GM04504 (cell line): ENCODE measurements at places on chromosomes 4 and X.
A peak's percentile ranks its signal among the peaks of the same experiment; 100 is the strongest.

DNA sequence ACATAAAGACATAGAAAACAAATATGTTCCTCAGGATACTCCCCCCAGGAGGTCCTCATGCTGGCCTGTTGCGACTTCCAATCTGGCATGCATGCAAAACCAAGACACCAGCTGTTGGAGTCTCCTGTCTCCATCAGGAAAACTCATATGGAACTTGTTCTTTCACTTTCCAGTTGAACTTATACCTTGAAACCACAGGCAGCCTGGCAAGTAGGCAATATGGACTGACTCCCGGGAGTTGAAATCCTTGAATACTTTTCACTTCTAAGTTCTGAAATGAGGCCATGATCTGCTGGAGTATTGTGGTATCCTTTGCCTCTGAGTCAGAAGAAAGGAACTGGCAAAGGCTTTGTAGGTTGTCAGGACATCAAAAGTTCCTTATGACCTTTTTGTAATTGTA lies 444.2 kb downstream of the IDS start:
- peak; percentile 28 for DNase-seq

- no peak for DNase-seq
These were observed 153.4 kb downstream of the FSTL5 start for GRCh38 chr4:162010362-162010761.

GRCh38 chr4:38464328-38464727 lies 199.7 kb upstream of the KLF3 start:
- DNase-seq = no peak

DNA sequence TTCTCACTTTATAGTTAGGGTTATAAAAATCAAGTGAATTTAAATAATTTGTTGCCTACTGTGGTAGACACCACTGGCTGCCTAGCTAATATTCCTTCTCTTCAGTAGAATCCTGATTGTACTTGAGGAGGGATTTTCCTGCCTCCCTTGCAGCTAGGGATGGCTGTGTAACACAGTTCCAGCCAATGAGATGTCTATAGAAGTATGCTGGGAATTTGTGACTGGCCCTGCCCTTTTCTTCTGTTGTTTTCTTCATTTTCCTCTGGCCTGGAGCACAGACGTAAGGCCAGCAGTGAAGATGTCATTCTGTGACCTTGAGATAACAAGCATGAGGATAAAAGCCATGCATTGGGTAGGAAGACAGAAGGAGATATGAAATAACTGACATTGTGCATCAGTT lies 145.1 kb downstream of the MGST2 start:
- DNase-seq = no peak

DNA sequence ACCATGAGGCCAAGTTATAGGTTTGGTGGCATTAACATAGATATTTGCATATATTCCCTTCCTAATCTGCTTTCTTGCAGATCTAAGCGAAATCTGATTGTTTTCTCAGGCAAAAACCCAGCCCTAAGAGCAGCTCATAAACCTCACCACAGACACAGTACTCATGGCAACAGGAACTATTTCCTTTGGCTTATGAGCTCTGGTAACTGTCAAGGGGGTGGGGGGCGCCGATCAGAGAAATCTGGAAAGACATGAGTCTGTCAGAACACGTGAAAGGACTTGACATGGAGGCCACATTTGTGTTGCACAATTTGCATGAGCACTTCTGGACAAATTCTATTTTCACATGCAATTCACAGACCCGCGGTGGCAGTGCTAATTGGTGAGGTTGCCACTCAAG lies 83.7 kb downstream of the MGST2 start:
- no peak for DNase-seq

GRCh38 chrX:16511796-16512776 lies 137.9 kb upstream of the S100G start:
- no peak for DNase-seq

- no peak for DNase-seq
These were observed 49.4 kb downstream of the DTHD1 start for GRCh38 chr4:36330796-36331195.

DNA sequence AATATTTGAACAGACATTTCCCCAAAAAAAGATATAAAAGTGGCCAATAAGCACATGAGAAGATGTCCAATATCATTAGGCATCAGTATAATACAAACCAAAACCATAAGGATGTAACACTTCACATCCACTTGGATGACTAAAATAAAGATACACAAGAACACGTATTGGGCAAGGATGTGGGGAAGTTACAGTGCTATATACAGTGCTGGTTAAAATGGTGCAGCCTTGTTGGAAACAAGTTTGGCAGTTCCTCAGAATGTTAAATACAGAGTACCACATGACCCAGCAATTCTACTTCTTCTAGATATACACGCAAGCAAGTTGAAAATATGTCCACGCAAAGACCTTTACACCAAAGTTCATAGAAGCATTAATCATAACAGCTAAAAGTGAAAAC lies 58.9 kb downstream of the HAUS3 start:
- DNase-seq = no peak

DNA sequence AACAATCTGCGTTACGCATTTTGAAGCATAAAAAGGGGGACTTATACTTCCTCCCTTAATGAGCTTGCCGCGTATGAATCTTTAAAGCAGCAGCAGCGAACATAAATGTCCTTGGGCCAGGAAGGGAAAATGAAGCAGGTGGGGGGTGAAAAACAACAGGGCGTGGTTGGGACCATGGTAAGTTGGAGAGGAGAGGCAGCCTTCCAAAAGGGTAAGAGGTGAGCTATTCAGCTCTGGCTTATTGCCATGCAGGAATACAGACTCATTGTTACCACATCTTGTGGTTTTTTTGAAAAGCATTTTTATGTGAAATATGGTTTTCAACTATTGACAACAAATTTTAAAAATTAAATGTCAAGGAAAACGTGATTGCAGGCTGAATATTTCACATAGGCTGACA lies 710.7 kb upstream of the FAM241A start:
- no peak for DNase-seq

- peak; percentile 44 for DNase-seq
These were observed 262.8 kb downstream of the DKK2 start for GRCh38 chr4:106773076-106773905.

DNA sequence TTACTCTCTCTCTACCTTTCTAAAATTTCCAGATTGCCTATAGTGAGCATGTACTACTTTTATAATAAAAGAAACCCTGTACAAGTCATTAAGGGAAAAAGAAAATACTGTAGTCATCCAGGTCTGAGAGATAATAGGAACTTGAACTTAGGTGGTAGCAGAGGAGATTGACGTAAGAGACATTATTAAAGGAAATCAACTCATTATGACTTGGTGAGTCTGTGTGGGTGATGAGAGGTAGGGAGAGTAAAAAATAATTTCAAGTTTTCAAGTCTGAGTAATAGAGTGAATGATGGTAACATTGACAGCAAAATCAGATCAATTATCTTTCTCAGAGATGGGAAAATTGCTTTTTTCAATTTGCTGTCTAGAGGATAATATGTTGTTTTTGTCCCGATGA lies 44.0 kb upstream of the ZCCHC12 start:
- DNase-seq = no peak

- DNase-seq = no peak
These were observed 26.7 kb downstream of the BCLAF3 start for GRCh38 chrX:19964017-19964710.

- peak; percentile 33 for DNase-seq
These were observed 45.0 kb upstream of the MSANTD1 start for GRCh38 chr4:3203971-3204431.

GRCh38 chrX:31609130-31609529 lies 537.3 kb upstream of the FTHL17 start:
- DNase-seq = peak; percentile 40

GRCh38 chrX:119529345-119530276 lies 35.6 kb downstream of the STEEP1 start:
- DNase-seq = no peak

DNA sequence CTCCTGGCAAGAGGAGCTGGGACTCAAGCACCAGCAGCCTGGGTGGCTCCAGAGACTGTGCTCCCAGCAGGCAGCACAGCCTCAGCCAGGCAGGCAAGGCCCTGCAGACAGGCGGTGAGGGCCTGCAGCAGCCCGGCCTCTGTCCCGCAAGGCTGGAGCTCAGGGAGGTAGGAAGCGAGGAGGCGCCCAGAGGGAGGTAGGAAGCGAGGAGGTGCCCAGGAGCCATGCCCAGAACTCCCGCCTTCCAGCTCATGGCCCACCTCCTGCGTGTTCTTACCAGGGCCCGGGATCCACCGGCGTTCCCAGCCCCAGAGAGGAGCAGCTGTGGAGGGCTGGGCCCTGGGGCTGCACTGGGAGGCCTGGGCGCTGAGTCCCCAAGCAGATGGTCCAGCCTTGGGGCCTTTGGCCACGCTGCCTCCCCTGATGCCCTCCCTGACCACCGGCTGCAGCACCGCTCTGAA lies 133.1 kb downstream of the HMX1 start:
- no peak for DNase-seq

DNA sequence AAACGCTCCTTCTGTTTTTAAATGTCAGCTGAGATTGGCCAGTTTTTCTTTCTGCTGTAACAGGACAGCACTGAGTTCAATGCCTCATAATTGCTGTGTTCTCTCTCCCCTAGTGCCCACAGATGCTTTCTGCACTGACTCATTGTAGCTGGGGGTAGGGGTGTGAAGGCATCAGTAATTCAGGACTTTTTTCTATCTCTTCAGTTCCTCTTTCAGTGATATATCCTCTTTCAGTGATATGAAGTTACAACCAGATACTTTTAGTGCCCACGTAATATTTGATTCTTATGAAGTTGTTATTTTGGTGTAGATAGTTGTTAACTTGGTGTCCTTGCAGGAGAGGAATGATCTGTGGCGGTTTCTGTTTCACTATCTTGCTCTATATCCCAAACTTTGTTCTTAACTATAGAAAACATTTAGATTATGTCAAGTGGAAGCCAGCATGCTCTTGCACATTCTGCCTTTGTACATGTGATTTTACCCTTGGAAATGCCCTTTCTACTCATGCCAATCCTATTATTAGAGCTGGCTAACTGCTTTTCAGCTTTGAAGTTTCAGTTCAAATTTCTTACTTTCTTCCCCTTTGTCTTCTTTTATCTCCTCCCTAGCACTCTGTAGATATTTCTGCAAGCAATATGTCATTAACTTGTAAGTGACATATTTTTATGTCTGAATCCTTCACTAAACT lies 1258.4 kb downstream of the FAM133A start:
- DNase-seq = no peak

GRCh38 chr4:153083447-153083947 lies 120.7 kb upstream of the TRIM2 start:
- peak; percentile 48 for DNase-seq

GRCh38 chrX:129262912-129263311 lies 260.4 kb downstream of the SMARCA1 start:
- no peak for DNase-seq

DNA sequence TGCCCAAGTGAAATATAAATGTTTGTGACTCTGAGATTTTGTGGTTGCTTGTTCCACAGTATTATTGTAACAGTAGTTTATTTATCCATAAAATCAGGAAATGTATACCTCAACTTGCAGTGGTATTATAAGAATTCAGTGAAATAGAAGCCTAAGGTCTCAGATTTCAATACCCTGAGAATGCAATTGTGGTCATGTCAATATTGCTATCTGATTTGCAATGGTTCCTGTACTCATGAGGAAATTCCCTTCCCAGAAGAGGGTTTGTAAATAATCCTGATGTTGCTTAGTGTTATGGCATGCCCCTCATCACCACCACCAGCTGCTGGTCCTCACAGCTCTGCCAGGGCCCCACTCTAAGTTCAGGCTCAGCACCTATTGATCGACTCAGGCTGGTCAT lies 67.8 kb downstream of the SLC34A2 start:
- DNase-seq = no peak

GRCh38 chr4:182385897-182386296 lies 142.7 kb downstream of the TENM3 start:
- DNase-seq = no peak

- no peak for DNase-seq
These were observed 46.3 kb upstream of the HHIP start for GRCh38 chr4:144599621-144600020.

GRCh38 chrX:29858714-29859113 lies 356.6 kb upstream of the MAGEB2 start:
- no peak for DNase-seq

- no peak for DNase-seq
These were observed 51.7 kb downstream of the ZNF718 start for GRCh38 chr4:175986-176385.

- DNase-seq = peak; percentile 3
These were observed 73.7 kb downstream of the BEND2 start for GRCh38 chrX:18146954-18147353.

- DNase-seq = no peak
These were observed 4.3 kb downstream of the TSPYL2 start for GRCh38 chrX:53086464-53086863.

DNA sequence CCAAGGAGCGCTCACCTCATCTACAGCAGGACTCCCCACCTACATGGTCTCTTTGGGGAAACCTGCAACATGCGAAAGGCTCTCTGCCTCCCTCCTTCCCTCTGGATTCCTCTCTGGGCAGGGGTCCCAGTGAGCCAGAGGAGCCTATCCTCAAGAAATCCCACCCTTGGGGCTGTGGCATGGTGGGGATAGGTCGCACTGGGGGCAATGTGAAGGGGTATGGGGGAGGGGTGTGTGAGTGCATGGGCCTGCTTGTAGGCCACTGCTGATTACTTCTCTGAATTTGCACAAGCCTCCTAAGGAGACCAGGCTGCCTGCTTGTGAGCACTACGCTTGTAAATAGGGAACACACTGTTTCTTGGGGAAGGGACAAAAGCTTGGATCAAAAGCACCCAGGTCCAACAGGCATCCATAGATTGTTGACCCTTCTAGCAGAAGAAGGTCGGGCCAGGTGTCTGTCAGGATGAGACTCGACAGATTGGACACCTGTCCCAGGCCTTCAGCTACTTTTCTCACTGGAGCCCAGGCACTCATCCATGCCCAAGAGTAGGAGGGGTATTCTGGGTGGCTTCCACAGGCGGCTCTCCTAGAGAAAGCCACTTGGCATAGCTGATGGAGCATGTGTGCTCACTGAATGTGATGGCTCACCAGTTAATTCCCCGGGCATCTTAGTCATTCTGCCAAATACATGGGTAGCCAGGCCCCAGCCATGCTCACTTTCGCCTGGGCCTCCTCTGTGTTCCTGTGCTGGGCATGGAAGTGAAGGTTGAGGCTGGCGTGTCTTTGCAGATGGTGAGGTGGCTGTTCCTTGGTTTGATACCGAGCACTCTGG lies 75.0 kb downstream of the NBDY start:
- DNase-seq = no peak

- peak; percentile 10 for DNase-seq
These were observed 631 bp upstream of the BMX start for GRCh38 chrX:15499976-15500375.

DNA sequence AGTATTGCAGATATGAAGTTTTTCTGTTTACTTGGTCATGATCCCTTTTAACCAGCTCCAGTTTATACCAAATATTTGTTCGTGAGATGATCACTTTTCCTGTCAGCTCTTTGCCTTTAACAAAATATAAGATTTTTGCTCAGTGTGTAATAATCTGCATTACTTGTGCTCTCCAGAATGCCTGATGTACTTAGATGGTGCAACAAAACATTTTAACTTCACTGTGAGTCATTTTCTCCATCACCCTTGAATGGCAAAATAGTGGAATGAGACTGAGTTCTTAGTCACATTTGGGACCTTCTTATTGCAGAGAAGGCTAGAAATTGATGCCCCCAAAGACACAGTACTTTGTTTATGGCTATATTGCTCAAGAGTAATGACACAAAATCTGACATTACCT lies 252.0 kb downstream of the FRMPD4 start:
- DNase-seq = peak; percentile 25

GRCh38 chrX:138150709-138151108 lies 560.8 kb downstream of the FGF13 start:
- no peak for DNase-seq
